Stimulated activated naive CD8-positive, alpha-beta T cell treated with anti-CD3 and anti-CD28 coated beads, Interleukin-15, Interleukin-2, amounts not matched to agents 100 U/mL and 50 U/mL, for 24 hours (primary cell): ENCODE measurements at places on chromosomes 1 and 21.

DNA sequence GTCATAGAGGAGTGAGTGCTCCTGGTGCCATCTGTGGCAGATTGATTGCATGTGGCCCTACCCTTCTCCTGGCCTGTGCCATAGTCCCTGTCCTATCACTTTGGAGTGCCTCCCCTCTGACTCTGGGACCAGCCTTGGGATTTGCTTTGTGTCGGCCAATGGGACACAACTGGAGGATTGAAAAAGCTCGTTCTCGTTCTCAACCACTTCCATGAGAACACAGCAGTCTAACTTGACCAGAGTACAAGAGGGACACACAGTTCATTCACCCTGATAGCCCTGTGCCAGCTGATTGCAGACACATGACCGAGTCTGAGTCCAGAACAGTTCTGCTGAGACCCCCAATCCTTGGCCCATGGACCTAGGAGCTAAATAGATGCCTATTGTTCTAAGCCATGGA lies 47.8 kb downstream of the C1orf198 start:
- no peak for DNase-seq

- no peak for DNase-seq
These were observed 12.3 kb upstream of the SDC3 start for GRCh38 chr1:30920827-30921226.

DNA sequence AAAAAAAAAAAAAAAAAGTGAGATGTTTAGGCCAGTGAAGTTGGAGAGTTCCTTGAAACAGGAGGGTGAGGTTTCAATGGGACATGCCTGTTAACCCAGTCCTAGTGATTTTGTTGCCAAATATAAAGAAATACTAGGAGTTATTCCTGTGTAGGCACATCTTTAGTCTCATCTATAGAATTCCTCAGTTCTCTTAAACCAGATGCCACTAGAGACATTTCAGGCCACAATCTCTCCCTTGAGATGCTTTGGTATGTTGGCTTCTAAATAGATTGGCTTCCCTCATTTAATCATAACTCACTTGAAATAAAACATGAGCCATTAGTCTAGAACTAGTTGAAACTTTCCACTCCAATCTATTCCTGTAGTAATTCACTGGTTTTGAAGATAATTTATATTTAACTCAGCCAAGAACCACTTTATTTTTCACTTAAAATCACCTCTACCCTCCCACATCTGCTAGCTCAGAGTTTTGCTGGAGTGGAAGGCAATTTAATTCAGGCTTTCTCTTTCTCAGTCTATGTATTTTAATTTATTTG lies 29.8 kb downstream of the GPR137B start:
- DNase-seq, result no peak

GRCh38 chr1:154752273-154753030 lies 117.6 kb downstream of the KCNN3 start:
- no peak for DNase-seq

GRCh38 chr1:232675898-232676297 lies 46.0 kb upstream of the SIPA1L2 start:
- no peak for DNase-seq

GRCh38 chr1:234746798-234747196 lies 136.8 kb upstream of the IRF2BP2 start:
- DNase-seq, result no peak

DNA sequence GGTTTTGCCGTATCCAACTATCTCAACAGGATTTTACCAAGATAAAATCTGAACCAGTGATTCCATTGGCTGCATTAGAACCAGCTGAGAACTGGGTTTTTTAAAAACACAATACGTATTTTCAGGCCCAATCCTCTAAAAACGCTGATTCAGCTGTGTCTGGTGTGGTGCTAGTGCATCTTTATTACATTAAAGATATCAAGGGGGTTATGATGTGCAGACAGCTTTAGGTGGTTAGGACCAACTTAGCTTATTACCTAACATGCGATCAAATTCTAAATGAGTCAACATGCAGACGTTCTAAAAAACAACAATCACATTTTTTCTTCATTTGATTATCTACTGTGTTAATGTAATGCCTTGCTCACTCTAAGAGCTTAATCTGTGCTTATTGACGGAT lies 32.0 kb upstream of the EXO1 start:
- DNase-seq, result no peak

GRCh38 chr1:206579747-206580437 lies 32.4 kb downstream of the EIF2D start:
- DNase-seq, result peak; percentile 93

- DNase-seq, result no peak
These were observed 490.4 kb downstream of the PTPRC start for GRCh38 chr1:199129247-199129646.

GRCh38 chr1:154568157-154568815 lies 708 bp downstream of the CHRNB2 start:
- DNase-seq, result no peak

GRCh38 chr1:25617625-25618432 lies 1.2 kb downstream of the MAN1C1 start:
- no peak for DNase-seq

GRCh38 chr1:46554597-46555381 lies 3.3 kb upstream of the KNCN start:
- DNase-seq, result no peak

GRCh38 chr1:1290238-1290731 lies 10.0 kb downstream of the SCNN1D start:
- DNase-seq, result peak; percentile 75
